ENCODE measurements at places on chromosomes 12 and 14. TPM values are rescaled to one million over a fixed set of nuclear protein-coding genes. Genes with fewer than 3 reads are reported as not detected.

GRCh38 chr12:95956557-95957145 lies 13.5 kb downstream of the AMDHD1 start:
- no peak overlapping the region for H3K27ac ChIP-seq
- H3K36me3 ChIP-seq: no peaks in the 10 kb centered on the region
- H3K4me3 ChIP-seq: no peak overlapping the region
- no peak for DNase-seq
- no peaks in the 10 kb centered on the region for H3K27me3 ChIP-seq

DNA sequence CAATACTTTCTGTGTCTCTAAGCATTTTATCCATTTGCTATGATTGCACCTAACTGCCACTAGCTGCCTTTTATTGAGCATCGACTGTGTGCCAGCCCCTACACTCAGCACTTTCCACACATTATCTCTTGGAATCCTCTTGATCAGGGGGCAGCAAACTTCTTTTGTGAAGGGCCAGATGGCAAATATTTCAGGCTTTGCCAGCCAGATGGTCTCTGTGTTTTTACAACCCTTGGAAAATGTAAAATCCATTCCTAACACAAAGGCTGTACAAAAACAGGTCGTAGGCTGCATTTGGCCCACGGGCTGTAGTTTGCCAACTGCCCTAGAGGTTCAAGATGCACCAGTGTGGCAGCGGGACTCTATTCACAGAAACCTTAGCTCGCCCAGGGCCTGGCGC lies 19.5 kb downstream of the FOXN4 start:
- H3K4me3 ChIP-seq: no peak overlapping the region
- no peaks in the 10 kb centered on the region for H3K36me3 ChIP-seq
- no peak overlapping the region for H3K27ac ChIP-seq
- peaks cover 10% of the 10 kb centered on the region for H3K27me3 ChIP-seq
- DNase-seq: no peak

DNA sequence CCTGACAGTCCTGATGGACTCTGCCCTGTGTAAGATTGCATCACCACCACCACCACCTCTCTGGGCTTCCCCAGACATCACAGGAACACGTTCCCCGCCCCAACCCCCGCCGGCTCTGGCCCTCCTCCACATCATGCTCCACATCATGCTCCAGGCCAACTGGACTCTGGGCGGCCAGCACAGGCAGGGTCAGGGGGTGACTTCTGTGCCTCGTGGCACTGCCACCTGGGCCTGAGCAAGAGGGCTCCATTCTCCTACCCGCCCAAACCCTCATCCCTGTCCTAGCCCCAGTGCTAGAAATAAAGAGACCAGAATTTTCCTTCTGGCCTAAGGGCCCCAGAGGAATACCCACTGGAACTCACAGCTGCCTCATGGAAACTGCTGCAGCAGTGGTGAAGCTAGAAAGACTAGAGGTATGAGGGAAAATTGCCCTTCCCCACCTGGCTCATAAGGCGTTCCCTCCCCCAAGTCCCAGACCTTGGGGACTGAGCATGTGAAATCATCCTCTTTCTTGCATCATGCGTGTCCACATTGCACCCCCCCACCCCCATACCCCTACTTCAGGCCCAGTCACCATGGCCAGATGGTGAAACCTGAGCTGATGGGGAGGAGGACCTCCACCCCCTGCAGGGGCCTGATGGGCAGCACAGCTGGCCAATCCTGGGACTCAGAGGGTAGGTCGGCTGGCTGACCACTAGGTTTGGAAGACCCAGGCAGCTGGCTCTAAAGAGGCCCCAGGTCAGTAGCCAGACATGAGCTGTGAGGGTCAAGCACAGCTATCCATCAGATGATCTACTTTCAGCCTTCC lies at the start of gene INHBE:
TSS of gene INHBE (plus strand) at position 742 of the 808 bp plus-strand sequence. CDS start 230 bp downstream, outside the sequence.
- H3K27ac ChIP-seq: peak within 1 kb of the TSS; percentile 60
- H3K4me1 ChIP-seq: peaks cover 54% of the 10 kb centered on the region
- H3K27me3 ChIP-seq: no peaks in the 10 kb centered on the region
- peak; percentile 69 for DNase-seq
- H3K4me3 ChIP-seq: no peak within 1 kb of the TSS
- no peaks in the 10 kb centered on the region for H3K36me3 ChIP-seq

Gene TMEM119
- total RNA-seq: 50.8 TPM

GRCh38 chr14:72559202-72559601 lies 334.7 kb downstream of the DPF3 start:
- no peaks in the 10 kb centered on the region for H3K36me3 ChIP-seq
- H3K27ac ChIP-seq: peak overlapping the region; percentile 29
- H3K27me3 ChIP-seq: no peaks in the 10 kb centered on the region
- DNase-seq: no peak

GRCh38 chr14:39154594-39155189 lies 15.4 kb downstream of the TRAPPC6B start:
- peaks cover 38% of the 10 kb centered on the region for H3K36me3 ChIP-seq
- no peak for DNase-seq
- no peak overlapping the region for H3K4me3 ChIP-seq
- no peaks in the 10 kb centered on the region for H3K4me1 ChIP-seq

Gene SLC5A8
- 0.04 TPM for total RNA-seq

DNA sequence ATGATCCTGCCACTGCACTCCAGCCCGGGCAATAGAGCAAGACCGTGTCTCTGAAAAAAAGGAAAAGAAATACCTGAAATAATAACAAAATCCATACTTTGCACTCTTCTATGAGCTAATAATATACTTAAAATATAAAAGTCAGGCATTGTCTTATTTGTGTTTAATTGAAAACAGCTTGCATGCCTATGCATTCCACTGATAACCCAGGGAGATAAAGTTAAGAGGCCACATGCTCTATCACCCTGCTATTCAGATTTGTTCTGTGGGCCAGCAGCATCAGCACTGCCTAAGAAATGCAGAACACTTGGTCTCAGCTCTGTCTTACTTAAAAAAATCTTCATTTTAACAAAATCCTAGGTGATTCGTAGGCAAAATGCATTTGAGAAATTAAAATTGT lies 99.2 kb downstream of the LGR5 start:
- no peak overlapping the region for H3K4me3 ChIP-seq
- no peaks in the 10 kb centered on the region for H3K36me3 ChIP-seq
- H3K4me1 ChIP-seq: no peaks in the 10 kb centered on the region
- H3K27ac ChIP-seq: no peak overlapping the region

Gene CAPZA3
- not detected for total RNA-seq

DNA sequence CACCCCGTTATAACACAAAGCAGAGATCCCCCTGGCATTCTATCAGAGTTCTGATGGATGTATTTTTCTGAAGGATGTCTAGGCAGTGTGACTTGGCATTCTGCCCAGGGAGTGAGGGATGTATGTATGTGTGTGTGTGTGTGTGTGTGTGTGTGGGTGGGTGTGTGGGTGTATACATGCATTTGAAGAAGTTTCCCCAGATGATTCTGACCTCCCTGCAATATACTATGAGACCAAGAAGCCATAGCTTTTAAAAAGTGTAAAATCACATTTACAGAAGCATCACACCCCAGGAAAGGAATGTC lies 59.7 kb upstream of the NAP1L1 start:
- no peak overlapping the region for H3K4me3 ChIP-seq
- no peaks in the 10 kb centered on the region for H3K27me3 ChIP-seq
- no peak overlapping the region for H3K27ac ChIP-seq

- no peaks in the 10 kb centered on the region for H3K36me3 ChIP-seq
- H3K27ac ChIP-seq: no peak overlapping the region
- DNase-seq: no peak
- H3K27me3 ChIP-seq: no peaks in the 10 kb centered on the region
- H3K4me3 ChIP-seq: no peak overlapping the region
These were observed 556.4 kb downstream of the SLC6A15 start for GRCh38 chr12:84356224-84356623.

GRCh38 chr12:86256163-86256562 lies at the start of gene MGAT4C:
Gene MGAT4C, minus strand, starts transcription at chr12:86256391.
- H3K36me3 ChIP-seq: no peaks in the 10 kb centered on the region
- no peaks in the 10 kb centered on the region for H3K4me1 ChIP-seq
- H3K4me3 ChIP-seq: no peak within 1 kb of the TSS

- H3K4me3 ChIP-seq: no peak overlapping the region
- DNase-seq: no peak
- no peaks in the 10 kb centered on the region for H3K36me3 ChIP-seq
- no peak overlapping the region for H3K27ac ChIP-seq
- peaks cover 16% of the 10 kb centered on the region for H3K4me1 ChIP-seq
- no peaks in the 10 kb centered on the region for H3K27me3 ChIP-seq
These were observed 15.6 kb upstream of the TESC start for GRCh38 chr12:117114784-117115183.

Gene CCDC175
- total RNA-seq: not detected

GRCh38 chr12:55644591-55644990 lies 7.9 kb downstream of the OR10P1 start:
- H3K27me3 ChIP-seq: no peaks in the 10 kb centered on the region
- H3K4me3 ChIP-seq: no peak overlapping the region
- peaks cover 17% of the 10 kb centered on the region for H3K4me1 ChIP-seq
- no peak overlapping the region for H3K27ac ChIP-seq
- DNase-seq: no peak
- no peaks in the 10 kb centered on the region for H3K36me3 ChIP-seq

Gene KCNC2
- 0.22 TPM for total RNA-seq

DNA sequence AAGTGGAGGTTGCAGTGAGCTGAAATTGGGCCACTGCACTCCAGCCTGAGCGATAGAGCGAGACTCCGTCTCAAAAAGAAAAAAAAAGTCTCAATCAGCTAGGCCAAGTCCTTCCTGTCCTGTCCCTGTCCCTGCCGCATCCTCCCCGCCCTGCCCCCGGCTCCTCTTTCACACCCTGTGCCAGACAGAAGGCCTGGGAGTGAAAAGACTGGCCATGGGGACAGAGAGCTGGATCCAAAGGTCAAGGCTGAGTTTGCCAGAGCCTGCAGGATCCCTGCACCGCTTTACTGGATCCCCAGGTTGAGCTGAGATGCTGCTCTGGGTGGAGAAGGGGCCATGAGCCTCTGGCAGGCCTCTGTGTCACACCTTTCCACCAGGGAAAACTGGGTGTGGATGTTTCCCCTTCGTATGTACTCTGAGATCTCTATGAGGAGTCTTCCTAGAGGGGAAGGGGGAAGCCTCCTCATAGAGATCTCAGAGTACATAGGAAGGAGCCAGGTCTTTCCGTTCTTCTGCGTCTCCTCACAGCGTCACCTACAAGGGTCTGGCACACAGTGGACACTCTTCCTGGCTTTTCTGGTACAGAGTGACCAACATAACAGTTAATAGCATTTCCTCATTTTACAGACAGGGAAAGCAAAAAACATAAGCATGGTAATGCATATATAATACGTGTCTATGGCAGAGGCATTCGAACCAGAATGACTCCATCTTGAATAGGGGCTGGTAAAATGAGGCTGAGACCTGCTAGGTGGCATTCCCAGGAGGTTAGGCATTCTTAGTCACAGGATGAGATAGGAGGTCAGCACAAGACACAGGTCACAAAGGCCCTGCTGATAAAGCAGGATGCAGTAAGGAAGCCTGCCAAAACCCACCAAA lies 35.1 kb downstream of the NINJ2 start:
- H3K4me3 ChIP-seq: no peak overlapping the region
- peaks cover 28% of the 10 kb centered on the region for H3K4me1 ChIP-seq
- H3K27me3 ChIP-seq: no peaks in the 10 kb centered on the region
- H3K27ac ChIP-seq: peak overlapping the region; percentile 59
- DNase-seq: no peak
- no peaks in the 10 kb centered on the region for H3K36me3 ChIP-seq

GRCh38 chr14:80310938-80311750 lies 99.8 kb upstream of the DIO2 start:
- DNase-seq: peak; percentile 12
- H3K4me3 ChIP-seq: no peak overlapping the region
- no peaks in the 10 kb centered on the region for H3K36me3 ChIP-seq
- no peaks in the 10 kb centered on the region for H3K4me1 ChIP-seq

DNA sequence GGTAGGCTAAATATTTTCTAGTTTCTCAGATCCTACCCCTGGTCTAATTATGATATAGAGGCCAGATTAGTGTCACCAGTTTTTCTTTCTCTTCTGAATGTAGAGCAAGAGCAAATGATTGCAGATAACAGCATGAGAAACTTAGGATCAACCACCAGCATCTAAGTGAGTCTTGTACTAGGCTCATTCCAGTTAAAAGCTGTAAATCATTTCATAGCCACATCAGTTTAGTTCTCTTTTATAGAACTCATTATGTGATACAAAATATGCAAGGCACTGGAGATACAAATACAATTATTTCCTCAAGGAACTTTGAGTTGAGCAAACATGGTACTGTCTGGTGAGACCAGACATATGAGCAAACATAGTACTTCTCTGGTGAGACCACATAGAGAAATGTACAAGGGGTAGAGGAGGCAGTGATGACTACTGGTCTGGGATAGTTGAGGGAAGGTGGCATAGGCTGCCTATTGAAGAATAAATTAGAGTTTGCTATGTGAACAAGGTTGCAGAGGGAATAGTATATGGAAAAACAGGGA lies 59.5 kb downstream of the CRADD start:
- peaks cover 2% of the 10 kb centered on the region for H3K36me3 ChIP-seq
- no peak for DNase-seq
- H3K4me3 ChIP-seq: no peak overlapping the region
- peaks cover 6% of the 10 kb centered on the region for H3K4me1 ChIP-seq
- H3K27ac ChIP-seq: no peak overlapping the region
- no peaks in the 10 kb centered on the region for H3K27me3 ChIP-seq

DNA sequence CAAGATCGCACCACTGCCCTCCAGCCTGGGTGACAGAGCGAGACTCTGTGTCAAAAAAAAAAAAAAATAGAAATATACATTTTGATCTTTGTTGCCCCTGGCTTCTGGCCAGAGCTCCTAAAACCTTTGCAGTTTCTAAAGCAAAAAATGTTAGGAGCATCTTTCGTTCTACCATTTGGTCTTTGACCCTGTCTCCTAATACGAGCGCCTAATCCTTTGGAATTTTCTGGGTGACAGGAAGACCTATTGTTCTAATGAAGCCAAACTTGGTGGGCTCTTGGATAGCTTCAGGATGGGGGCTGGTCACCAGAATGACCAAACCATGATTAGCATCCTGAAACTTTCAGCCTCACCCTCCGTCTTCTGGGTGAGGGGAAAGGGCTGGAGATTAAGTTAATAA lies 32.3 kb upstream of the CLIP1 start:
- no peak overlapping the region for H3K27ac ChIP-seq
- H3K36me3 ChIP-seq: no peaks in the 10 kb centered on the region
- H3K4me1 ChIP-seq: no peaks in the 10 kb centered on the region
- no peak for DNase-seq
- no peak overlapping the region for H3K4me3 ChIP-seq

GRCh38 chr12:109518820-109519665 lies 41.6 kb downstream of the UBE3B start:
- peaks cover 73% of the 10 kb centered on the region for H3K36me3 ChIP-seq
- H3K27ac ChIP-seq: peak overlapping the region; percentile 76
- H3K4me1 ChIP-seq: peaks cover 47% of the 10 kb centered on the region
- peak; percentile 54 for DNase-seq
- H3K4me3 ChIP-seq: no peak overlapping the region

DNA sequence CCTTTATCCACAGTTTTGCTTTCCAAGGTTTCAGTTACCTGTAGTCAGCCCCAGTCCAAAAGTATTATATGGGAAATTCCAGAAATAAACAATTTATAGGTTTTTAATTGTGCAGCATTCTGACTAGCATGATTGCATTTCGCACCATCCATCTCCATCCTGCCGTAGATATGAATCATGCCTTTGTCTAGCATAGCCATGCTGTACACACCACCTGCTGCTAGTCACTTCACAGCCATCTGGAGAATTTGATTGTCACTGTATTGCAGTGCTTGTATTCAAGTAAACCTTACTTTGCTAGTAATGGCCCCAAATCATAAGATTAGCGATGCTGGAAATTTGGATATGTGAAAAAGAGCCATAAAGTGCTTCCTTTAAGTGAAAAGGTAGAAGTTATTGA lies 36.0 kb downstream of the MUCL1 start:
- no peaks in the 10 kb centered on the region for H3K27me3 ChIP-seq
- H3K27ac ChIP-seq: no peak overlapping the region
- no peak overlapping the region for H3K4me3 ChIP-seq
- no peaks in the 10 kb centered on the region for H3K36me3 ChIP-seq
- no peaks in the 10 kb centered on the region for H3K4me1 ChIP-seq

Data from muscle of leg (tissue), 16 donors.